Effector CD8-positive, alpha-beta T cell (primary cell): ENCODE measurements at places on chromosomes 12 and 14.

DNA sequence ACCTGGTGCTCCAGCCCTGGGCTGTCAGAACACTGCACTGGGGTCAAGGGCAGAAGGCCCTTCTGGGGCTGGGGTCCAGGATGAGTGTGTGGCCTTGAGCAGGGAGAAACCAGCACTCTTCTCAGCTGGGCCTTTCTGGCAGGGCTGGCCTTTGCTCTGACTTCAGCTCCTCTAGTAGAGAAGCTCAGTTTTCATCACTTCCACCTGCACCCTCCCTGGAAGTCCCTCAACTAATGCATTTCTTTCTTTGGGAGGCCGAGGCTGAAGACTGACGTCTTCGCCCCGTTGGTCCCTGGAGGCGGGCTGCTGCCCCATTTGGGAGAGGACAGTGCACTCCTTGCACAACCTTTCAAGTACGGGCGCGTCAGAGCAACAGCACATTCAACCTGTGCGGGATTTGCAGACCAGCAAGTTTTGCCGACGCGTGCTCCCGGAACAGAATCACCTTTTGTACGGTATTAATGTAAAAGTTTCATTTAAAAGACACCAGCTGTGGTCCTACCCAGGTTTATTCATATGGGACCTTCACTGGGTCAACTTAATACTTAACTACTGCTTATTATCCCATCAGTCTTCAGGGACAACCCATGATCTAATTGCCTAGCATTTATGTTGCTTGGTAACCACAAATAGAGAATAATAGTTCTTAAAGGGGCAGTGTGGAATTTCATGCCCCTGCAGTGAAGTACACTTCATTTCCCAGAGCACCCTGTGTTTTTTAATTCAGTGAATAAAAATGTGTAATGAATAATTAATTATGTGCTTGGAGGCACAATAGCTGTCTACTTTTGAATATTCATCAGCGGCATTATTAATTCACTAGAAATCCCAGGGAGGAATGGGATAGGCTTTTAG lies 134.8 kb upstream of the VRK1 start:
- no peak for DNase-seq

- DNase-seq = no peak
These were observed 517.5 kb downstream of the BCL11B start for GRCh38 chr14:98754343-98755020.

DNA sequence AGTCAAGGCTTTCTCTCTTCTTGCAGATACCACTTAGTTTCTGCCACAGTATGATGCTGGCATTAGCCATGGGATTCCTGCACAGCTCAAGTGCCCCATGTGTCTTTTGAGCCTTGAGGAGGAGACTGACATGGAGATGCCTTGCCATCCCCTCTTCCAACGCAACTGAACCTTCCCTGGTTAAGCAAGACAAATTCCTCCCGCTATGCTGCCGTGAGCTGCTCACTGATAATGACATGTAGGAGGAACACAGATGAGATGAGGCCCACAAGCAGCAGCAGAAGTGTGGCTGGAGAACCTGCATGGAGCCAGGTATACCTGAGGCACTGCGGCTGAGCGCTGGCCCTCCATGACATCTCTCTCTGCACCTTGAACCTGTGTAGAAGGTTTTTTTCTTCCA lies 15.4 kb upstream of the PPP1R1A start:
- no peak for DNase-seq

DNA sequence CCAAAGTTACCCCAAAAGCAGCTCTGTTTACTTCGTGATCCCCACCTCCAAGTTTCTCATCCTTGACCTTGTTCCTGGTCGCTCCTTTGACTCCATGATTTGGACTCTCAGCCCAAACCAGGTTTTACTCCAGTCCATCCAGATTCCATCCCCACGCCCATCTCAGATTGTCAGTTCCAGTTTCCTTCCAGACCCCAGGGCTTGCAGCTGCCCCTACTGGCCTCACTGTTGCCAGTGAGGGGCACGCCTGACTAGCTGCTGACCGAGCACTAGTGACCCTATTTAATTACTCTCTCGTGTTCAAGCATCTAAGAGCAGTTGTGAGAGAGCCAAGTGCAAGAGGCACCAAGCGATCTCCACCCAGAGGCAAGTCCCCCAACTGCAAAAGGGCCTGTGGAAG lies 155.1 kb upstream of the FUT8 start:
- DNase-seq = no peak

DNA sequence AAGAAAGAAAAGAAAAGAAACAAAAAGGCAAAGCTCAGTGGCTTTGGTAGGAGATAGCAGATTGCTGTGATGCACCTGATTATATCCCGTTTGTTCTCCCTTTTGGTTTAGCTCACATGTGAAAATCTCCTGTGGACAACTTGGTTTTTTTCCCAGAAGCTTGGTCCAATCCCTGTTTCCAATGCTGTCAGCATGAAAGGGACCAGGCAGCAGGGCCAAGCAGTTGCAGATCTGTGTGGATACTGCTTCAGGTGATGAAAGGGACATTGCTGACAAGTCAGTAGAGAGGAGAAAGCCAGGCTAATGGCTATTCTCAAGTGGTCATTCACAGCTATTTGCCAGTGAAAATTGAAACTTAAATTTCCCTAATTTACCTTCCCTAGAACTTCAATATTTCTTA lies 18.8 kb upstream of the SLCO1A2 start:
- no peak for DNase-seq

- no peak for DNase-seq
These were observed 37.5 kb upstream of the FZD10 start for GRCh38 chr12:130124605-130125244.

DNA sequence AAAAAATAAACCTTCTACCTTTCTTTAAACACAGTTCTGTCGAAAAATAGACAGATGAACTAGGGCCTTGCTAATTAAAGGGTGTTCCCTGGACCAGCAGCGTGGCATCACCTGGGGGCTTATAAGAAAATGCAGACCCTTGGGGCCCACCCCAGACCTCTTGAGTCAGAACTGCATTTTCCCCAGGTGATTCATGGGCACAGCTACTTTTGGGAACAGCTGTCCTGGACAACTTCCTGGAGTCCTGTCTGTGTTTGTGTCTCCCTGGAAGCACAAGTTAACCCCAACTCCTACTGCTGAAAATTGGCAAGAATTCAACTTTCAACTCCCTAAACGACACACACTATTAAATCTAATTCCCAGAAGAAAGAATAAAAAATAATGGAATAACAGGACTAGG lies 17.8 kb downstream of the FBLN5 start:
- no peak for DNase-seq

GRCh38 chr12:58233886-58234285 lies 292.5 kb downstream of the ATP23 start:
- DNase-seq = no peak

DNA sequence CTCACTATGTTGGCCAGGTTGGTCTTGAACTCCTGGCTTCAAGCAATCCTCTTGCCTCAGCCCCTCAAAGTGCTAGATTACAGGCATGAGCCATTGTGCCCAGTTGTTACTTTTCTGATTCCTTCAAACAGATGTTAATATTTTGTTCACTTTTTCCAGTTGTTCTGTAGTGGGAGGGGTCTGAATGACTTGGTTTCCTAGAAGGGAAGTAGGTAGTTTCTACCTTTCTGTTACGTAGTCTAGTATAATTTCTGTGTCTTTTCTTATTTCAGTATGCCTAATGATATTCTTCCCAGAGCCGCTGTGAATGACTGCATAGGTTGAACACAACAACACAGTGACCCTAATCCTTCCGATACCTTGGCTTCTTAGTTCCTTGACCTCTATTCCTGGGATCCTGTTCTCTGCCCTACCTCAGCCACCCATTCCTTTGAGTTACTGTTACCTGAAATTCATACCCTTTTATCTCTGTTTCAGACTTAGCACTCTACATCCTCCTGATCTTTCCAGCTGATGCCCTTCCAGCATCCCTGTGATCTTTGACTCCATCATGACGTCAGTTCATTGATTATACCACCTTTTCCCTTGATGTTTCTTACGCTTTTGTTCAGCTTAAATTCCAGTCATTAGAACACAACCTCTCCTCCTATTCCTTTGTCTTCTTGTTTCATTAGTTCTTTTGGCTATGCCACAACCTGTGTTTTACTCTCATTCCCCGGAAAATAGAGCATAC lies 33.3 kb downstream of the RCOR1 start:
- no peak for DNase-seq

DNA sequence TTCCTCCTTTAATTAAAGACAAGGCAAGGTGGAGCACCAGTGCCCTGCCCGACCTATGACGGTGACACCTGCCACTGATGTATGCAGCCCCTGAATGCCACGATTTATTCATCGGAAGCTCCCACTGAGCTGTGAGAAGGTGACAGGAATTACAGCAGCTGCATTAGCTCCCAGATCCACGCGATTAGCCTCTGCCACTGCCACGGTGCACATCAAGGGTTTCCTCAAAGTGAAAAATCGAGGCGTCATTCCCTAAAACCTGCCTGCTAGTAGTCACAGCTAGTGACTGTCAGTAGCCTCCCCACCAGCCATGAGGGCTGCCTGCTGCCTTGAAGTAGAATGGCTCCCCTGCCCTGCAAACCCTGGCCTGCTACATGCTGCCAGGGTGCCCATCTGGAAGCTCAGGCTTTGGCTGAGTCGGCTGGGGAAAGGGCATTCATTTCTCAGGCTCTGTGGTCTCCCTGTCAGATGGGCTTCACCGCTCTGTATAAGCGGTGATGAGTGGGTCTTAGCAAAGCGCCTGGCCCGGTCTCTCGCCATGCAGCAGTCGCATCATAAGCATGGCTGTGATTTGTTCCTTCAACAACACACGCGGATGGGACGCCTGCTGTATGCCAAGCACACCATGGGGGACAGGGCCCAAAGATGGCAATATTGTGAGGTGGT lies 8.2 kb upstream of the BCL11B start:
- DNase-seq = no peak

DNA sequence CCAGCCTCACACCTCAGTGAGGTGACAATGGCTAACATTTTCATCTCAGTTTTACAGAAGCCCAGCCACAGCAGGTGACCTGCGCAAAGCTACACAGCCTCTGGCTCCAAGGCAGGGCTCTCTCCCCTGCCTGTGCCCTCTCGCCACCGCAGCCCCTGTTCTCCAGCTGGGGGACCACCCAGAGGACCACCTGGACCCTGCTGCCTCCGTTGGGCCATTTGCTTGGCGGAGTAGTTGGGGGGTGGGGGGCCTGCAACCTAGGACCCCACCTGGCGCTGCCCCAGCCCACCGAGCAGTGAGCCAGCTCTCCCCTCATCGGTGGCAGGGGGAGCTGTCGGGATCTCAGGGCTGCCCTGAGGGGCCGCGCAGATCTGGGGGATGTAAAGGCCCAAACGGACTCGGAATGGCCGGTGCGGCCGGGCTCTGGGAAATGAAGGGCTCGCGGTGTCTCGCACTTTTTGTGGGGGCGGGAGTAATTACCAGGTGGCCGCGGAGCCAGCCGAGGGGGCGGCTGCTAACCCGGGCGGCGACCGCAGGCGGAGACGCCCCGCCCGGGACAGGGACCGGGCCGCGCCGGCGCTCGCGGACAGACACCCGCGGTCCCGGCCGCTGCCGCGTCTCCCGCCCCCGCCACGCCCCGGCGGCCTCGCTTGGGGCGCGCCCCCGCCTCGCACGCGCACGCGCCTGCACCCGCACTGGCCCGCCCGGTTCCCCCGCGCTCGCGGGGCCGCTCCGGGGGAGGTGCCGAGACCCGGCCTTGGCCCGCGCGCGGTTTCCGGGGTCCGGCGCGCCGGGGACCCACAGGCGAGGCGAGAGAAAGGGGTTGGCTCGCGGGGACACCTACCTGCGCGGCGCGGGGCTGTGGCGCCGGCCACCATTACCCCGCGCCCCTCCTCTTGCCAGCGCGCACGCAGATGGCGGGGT lies 8.6 kb upstream of the GPR68 start:
- DNase-seq = no peak

GRCh38 chr12:51187370-51187987 lies 14.5 kb upstream of the TFCP2 start:
- no peak for DNase-seq

DNA sequence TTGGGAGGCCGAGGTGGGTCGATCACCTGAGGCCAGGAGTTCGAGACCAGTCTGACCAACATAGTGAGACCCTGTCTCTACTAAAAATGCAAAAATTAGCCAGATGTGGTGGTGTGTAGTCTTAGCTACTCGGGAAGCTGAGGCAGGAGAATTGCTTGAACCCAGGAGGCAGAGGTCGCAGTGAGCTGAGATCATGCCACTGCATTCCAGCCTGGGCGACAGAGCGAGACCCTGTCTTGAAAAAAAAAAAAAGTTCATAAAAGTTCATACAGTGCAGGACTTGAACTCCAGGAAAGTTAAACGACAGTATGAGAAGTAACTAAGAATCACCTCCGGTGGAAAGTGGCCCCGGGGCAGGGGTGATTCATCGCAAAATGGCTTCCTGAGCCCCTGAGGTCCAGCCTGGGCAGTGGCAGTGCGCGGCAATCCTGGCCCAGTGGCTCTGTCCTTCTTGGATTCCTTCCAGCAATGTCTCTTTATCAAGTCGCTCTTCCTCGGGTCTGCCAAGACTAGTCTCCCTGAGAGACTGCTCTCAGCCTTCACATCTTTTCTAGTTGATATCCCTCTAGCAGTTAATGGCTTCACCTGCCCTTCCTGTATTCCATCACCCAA lies 16.7 kb upstream of the MAP1LC3B2 start:
- DNase-seq = no peak

DNA sequence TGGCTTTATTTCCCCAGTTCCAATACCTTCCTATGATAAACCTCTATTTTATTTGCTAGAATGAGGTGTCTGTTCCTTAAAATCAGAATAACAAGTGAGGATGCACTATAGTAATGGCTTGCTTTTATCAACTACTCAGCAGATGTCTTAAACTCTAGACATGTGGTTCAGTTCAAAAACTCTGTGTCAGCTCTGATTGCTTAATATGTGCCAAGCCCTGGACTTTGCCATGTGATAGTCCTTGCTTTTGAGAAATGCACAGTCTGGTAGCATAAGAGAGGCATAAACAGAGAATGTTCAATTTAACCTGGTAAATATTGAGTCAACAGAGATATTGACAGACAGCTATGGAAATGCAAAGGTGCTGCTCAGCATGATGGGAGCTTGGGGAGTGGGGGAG lies 254.8 kb downstream of the PDZRN4 start:
- DNase-seq = no peak

DNA sequence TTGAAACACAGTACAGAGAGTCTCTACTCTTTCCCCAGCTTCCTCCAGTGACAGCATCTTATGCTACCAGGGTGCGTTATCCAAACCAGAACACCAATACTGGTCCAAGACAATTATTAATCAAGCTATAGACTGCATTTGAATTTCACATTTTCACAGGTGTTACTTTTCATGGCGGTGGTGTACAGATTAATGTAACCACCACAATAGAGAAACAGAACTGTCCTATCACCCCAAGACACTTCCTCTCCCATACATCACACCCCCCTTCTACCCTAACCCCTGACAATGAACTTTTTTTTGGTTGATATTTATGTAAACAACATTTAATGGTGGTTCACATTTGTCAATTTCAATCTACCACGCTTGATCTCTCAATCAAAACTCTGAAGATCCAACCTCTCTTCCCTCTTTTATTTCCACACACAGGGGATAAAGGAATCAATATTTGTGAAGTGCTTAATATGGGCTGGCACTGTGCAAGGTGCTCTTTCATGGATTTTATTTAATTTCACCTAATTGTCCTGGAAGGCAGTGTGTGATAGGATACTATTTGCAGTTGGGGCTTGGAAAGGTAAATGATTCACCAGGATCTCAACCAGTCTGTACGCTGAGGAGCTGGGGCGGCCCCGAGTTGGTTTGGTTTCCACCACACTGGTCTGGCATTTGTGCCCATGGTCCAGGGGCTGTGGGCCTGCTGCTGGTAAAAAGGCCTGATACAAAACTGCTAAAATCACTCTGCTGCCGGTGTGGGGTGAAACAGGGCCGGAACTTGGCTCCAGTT lies 54.6 kb upstream of the DICER1 start:
- DNase-seq = no peak
